ENCODE measurements at places on chromosomes 5 and 9. TPM values are rescaled to one million over a fixed set of nuclear protein-coding genes. Genes with fewer than 3 reads are reported as not detected.
A peak's percentile ranks its signal among the peaks of the same experiment; 100 is the strongest.

The FGF10 gene
- total RNA-seq: 41.3 TPM

The MYO10 gene
- total RNA-seq: 22.1 TPM

The MORN5 gene
- total RNA-seq: not detected

The LCN15 gene
- not detected for total RNA-seq

DNA sequence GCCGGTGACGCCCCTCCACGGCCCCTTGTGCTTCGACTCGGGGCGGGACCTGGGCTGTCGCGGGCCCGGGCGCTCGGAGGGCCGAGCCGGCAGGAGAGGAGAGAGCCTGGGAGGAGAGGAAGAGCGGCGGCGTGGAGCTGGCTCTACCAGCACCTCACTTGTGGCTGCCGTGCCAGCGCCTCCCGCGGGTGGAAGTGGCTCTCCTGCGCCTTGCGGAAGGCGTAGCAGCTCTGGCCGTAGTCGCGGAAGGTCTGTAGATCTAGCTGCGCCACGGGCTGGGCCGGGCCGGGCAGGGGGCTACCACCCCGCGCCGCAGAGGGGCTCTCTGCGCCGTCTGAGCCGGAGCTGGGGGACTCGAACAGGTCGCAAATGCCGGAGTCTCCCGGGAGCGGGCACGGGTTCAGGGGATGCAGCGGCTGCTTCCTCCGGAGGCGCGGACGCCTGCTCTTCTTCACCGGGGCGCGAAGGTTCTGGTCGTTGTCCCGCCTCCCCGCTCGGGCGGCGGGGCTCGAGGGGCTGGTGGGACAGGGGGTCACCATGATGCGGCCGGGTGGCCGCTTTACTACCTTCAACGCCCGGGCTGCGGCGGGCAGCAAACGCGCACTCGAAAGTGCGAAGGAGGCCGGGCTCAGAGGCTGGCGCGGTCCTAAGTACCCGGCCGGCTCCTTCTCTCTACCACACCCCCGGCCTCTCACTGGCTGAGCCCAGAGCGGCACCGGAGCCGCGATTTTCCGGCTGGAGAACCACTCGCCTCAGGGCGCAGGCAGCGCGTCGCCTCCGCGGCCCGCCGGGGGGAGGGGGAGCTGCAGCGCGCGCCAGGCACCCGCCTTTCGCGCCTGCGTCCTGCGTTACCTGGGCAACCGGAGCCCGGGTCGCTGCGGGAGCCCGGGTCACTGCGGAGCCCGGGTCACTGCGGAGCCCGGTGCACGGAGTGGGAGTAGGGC, at the start of gene CCNO:
CCNO (minus strand) TSS at position 624 of the 944 bp plus-strand sequence; CDS start at position 539, 85 bp downstream.
- no peak for DNase-seq

DNA sequence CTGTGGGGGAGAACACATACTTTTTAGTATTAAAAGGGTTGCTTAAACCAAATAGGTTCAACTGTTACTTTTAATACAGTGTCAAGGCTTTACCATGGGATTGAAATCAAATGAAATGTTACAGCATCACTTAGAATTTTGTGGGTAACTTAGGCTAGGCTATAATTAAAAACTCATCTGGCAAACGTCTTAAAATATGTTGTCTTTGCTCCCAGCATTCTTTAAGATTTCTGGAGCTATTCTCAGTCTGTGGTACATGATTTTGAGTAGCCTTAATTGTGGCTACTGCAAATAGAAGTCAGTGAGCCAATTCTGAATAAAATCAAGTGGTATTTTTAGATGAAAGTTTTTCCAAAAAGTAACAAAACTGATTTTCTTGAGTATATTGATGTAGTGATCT, 30.7 kb downstream of the UHRF2 start:
- DNase-seq: no peak

DNA sequence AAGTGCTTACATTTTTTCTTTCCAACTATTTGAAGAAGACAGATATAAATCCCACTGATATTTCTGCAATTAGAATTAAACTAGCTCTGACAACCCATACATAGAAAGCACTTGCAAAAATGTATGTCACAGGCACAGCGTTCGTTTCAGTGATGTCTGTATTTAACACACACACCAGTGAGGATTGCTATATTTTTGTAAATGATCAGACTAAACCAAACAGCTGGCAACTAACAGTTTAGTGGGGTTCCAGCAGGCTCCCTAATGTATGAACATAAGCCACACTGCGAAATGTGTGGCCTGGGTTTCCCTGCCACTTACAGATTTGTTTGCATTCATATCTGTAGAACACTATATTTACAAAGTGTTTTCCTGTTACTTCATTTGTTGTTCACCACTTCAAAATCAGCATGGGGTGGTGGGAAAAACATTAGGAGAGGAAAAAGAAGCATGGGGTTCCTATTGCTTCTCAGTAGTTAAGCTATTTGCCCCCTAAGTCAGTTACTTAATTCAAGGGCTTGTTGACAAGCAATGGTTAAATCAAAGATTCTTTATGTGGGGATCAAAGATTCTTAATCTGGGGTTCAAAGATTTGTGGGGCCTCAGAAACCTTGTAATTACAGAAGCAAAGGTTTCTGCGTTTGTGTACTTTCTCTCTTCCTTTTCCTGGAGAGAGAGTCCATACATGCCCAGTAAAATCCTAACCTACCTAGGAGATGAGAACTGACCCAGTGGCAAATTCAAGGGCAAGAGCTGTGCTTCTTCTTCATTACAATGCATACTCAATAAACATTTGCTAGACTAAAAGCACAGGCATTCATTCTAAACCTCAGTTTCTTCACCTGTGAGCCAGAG, 27.1 kb downstream of the ZNF608 start:
- DNase-seq: no peak

DNA sequence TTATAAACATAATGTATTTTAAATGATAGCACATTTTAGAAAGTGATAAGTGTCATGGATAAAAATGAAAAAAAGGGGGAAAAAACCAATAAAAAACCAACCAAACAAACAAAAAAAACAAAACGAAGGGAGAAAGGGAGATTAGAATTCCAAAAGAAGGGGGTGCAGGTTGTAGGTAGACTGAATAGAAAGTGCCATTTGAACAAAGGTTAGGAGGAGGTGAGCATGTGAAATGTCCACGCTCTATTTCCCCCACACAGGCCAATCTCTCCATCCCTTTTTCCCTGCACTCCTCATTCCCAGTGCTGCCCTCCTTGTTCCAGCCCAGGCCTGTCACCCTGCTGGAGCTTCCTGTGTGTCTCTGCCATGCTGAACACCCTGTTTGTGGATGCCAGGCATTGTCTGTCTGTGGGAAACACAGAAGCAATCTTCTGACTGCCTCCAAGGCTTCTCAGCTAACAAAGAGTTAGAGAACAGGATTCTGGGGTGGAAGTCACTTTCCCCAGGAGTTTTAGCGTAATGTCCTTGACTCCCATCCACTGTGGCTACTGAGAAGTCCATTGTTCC, 138.8 kb downstream of the ADAMTS16 start:
- DNase-seq: peak; percentile 34

DNA sequence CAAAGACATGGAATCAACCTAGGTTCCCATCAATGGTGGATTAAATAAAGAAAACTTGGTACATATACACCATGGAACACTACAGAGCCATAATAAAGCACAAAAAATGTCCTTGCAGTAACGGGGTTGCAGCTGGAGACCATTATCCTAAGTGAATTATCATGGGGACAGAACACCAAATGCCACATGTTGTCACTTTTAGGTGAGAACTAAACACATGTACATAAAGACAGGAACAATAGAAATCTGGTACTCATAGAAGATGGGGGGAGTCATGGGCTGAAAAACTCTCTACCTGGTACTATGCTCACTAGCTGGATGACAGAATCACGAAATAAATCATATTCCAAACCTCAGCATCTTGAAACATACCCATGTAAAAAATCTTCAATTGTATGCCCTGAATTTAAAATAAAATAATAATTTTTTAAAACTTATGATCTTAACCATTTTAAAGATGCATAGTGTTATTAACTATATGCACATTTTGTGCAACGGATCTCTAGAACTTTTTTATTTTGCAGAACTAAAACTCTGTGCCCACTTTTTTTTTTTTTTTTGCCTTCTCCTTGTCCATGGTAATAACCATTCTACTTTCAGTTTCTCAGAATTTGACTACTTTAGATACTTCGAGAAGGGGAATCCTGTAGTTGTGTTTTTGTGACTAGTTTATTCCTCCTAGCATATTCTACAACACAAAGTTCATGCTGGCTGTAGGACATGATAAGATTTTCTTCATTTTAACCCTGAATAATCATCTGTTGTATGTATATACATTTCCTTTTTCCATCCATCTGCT, 1081.6 kb upstream of the ACO1 start:
- no peak for DNase-seq

GRCh38 chr5:148561801-148562311, 92.5 kb downstream of the HTR4 start:
- DNase-seq: no peak
